ENCODE measurements at places on chromosomes 13 and 19.

DNA sequence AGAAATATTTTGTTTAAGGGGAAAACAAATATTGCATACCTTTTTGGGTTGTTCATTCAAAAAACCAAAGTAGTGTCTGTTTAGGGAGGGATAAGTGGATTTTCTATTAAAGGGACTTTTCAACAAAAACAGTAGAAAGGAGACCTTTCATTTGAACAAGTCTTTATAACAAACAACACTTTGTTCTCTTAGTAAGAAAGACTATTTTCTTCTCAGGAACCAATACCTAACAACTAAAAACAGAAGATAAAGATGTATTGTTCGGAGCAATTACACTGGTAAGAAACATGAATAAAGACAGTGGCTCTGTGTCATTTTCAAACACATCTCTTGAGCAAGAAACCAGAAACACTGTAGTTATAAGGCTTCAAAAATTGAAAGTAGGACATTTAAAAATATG lies 1610.1 kb upstream of the PCDH20 start:
- DNase-seq, result no peak

DNA sequence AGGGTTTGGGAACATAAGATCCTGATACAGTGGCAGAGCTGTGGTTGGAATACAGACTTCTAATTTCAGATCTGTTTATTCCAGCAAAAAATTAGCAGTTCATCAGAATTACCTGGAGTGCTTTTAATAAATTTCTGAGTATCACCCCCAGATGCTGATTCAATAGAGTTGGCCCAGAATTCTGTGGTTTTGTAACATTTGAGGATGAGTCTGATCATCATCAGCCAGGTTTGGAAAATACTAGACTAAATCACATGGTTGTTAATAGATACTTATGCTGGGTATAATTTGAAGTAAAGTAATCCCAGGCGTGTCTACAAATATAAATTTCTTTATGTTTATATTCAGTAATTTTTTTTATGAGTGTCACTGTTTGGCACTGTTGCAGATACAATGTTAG lies 4.8 kb downstream of the USPL1 start:
- DNase-seq, result no peak

DNA sequence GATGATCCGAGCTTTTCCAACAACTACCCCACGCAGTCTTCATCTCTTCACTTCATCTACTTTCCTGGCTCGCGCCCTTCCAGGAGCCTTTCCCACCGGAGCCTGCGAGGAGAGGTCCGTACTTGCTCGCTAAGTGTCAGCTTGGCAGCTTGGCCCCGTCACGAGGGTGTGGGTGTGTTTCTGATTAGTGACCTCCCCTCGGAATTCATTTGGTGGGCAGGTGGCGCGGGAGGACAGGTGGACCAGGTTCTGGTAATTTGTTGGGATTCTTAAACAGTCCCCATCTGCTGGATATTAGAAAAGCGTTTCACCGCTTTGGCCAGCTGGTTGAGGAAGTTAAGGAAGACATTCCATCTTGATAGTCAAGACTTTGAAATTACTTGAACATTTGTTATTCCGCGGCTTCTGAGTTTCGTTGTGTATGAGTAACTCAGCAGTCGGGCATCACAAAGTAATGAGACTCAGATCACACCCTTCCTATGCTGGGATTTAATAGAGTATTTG lies 515 bp downstream of the UFM1 start:
- DNase-seq, result peak; percentile 74

GRCh38 chr13:34179481-34179880 lies 361.5 kb downstream of the RFC3 start:
- DNase-seq, result no peak

DNA sequence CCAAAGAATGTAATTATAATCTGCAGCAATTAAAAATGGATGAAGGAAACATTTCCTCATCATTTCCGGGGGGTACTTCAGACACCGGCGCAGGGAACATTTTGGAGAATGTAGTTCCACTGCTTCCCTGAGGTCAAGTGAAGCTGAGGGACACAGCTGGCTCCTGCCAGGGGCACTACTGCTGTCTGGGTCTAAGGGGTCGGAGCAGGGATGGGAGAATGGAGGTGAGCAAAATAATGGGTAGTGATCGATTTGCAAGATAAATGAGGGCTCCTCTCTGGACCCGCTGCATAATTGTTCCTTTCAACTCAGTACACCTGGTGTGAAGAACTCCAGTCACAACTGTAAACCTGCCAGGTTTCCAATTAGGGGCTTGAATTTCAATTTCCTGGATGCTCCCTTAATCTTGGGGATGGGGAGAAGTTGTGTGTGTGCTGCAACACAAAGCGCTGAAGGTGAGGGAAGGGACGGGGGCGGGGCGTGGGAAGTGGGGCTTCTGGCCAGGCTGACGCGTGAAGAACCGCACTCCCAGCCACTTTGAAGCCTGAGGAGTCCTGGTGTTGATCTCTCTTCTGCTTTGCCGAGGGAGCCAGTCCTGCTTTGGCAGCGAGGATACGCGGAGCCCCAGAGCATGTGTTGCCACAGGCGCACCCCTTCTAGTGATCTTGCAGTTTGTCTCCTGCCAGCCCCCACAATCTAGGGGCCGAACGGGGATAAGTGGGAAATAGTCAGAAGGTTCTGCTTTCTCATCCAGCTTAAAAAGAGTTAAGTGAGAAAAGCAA lies 57.9 kb upstream of the PCDH8 start:
- DNase-seq, result no peak

DNA sequence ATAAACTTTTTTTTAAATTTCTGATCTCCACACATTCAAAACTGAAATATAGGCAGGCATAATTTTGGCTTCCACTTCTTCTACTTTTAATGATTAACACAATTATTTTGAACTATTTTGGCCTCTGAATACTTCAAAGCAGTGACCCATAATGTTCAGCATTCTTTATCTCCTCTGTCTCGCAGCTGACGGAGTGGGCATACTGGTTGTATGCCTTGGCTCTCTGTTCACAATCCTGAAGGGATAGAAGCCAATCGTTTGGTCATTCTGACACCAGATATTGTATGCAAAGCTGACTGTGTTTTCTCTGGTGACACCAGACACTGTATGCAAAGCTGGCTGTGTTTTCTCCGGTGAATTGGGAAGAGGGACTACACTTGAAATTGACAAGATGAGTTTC lies 833.0 kb downstream of the EFNB2 start:
- no peak for DNase-seq

- no peak for DNase-seq
These were observed 1110.0 kb upstream of the PCDH20 start for GRCh38 chr13:62525652-62526051.

- DNase-seq, result no peak
These were observed 13.4 kb upstream of the GJB2 start for GRCh38 chr13:20206065-20206697.

DNA sequence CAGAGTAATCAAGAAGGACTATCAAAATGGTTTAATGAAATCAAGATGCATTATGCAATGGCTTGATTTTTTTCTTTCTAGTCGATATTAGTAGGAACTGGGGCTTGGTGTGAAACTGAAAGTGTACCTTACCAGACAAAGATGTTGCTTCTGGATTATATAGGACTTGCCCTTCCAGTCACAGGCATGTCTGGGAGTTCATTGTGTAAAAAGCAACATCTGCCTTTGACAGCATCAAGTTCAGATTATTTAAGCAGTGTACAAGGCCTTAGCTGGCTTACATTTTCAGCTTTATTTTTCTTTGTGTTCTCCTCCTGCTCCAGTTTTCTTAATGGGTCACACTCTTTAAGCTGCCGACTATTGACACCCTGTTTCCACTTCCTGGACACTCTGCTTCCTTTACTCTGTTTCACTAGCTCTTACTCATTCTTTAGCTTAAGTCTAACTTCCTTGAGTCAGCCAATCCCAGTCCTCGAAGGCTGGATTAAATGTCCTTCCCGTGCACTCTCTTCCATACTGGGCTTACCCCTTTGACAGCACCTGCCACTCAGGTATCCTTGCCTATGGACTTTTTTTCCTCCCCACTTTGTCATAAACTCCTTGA lies 29.4 kb upstream of the OLFM4 start:
- DNase-seq, result no peak
